ENCODE measurements at places on chromosomes 12 and 14. TPM values are rescaled to one million over a fixed set of nuclear protein-coding genes. Genes with fewer than 3 reads are reported as not detected.

- DNase-seq = no peak
These were observed 3.4 kb downstream of the ASCL1 start for GRCh38 chr12:102960766-102961465.

DNA sequence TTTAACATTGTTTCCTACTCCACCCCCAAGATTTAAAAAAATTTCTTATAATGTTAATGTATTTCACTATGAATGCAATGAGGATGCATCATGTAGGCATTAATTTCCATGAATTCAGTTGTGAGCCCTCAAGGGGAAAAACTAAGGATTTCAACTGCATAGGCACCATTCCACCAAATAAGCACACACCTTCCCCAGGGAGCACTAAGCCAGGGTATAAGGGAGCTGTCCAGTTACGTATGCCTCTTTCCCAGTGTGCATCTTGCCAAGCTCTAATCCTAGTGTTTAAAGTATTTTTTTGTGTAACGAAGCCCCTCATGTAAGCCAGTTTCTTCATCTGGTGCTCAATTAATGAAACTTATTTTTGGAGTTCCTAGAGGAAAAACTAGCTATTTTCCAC is 6.6 kb downstream of the FERMT2 start:
- no peak for DNase-seq

DNA sequence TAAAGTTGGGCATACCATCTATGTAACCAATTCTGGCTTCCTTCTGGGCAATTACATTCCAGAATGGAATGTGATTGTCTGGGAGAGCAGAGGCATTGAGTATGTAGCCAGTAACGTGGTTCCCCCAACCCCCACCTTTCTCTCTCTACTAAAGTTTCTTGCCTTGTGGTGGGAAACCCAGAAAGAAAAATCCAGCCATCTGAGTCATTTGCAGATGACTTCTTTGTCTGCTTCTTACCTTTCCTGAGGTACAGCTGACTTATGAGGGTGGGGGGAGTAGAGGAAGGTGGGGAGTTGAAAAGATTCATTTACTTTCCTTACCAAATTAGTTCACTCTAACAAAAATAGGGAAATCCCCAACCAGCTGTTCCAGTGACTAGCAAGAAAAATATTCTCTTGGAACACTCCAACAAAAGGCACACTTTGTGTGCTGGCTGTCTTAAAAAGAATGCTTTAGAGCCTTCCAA is 112.1 kb upstream of the FRMD6 start:
- no peak for DNase-seq

- no peak for DNase-seq
These were observed 6.9 kb upstream of the PLEKHH1 start for GRCh38 chr14:67526181-67526580.

The SIX1 gene
- not detected for total RNA-seq

The SLC25A21 gene
- not detected for total RNA-seq
